ENCODE measurements at places on chromosomes 7 and 10. TPM values are rescaled to one million over a fixed set of nuclear protein-coding genes. Genes with fewer than 3 reads are reported as not detected.

- DNase-seq, result no peak
Measured at GRCh38 chr10:57338823-57339558, 928.7 kb downstream of the IPMK start.

GRCh38 chr7:42976371-42976770 lies 44.2 kb downstream of the MRPL32 start:
- DNase-seq, result no peak

DNA sequence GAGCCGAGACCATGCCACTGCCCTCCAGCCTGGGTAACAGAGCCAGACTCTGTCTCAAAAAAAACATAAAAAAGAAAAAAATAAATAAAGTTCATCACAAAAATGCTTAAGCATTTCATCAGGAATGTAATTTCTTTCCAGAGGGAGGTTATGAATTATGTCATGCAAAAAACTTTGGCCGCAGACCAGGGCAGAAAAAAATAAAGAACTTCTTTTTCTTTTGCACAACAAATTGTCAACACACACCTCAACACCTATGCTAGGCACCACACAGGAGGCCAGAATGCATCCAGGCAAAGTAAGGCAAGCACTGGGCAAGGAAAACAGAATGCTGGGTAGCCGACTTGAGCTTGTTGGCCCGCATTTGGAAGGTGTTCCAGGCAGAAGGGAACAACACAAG lies 3.9 kb downstream of the C10orf62 start:
- DNase-seq, result no peak

DNA sequence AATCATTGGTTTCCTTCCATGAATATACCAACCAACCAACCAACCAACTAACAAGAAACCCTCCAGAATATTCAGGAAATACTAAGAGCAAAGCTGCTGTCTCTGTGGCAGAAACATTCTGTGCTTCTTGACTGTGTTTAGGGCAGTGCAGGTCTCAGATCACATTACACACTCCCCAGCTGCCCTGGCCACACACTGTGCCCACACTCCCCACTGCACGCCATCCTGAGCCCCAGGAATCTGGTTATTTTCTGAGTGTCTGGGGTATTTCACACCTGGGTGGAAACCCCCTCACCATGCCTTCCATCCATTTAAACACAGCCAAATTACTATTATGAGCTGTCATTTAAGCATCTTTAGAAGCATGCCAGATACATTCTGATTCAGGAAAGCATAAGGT lies 183.7 kb upstream of the ANK3 start:
- DNase-seq, result no peak

GRCh38 chr10:20089879-20090278 lies 273.6 kb downstream of the PLXDC2 start:
- no peak for DNase-seq

GRCh38 chr10:72702868-72703581 lies 11.1 kb downstream of the MCU start:
- no peak for DNase-seq

Gene GRIFIN
- not detected for total RNA-seq

DNA sequence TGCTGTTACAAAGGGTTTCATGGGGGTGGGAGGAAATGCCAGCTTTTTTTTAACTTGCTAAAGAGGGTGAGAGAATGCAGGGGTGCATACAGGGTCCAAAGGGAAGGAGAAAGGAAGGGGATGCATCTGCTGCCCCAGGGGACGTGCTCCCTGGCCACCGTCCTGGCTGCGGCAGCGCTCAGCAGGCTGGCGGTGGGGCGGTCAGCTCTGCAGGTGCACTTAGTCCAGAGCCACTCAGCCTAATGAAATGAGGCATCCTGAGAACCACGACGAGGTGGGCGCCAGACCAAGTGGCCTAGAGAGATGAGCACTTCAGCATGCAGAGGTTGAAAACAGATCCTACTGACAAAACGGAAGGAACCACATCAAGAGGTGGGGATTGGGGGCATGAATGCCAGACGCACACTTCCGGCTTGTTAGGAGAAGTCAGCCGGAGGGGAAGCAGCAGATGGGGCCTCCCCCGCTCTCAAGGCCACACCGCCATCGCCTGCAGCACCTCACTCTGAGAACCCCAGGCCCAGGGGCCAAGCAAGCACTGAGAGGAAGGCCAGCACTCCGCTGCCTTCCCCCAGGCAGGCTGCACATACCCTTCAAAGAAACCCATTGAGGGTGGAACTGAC lies 94.5 kb downstream of the MAD1L1 start:
- no peak for DNase-seq

GRCh38 chr7:11436773-11437524 lies 395.0 kb downstream of the THSD7A start:
- no peak for DNase-seq

Gene HHEX
- 40.4 TPM for total RNA-seq

GRCh38 chr10:30943451-30943850 lies 88.2 kb downstream of the ZNF438 start:
- no peak for DNase-seq

Gene MAT1A
- not detected for total RNA-seq

DNA sequence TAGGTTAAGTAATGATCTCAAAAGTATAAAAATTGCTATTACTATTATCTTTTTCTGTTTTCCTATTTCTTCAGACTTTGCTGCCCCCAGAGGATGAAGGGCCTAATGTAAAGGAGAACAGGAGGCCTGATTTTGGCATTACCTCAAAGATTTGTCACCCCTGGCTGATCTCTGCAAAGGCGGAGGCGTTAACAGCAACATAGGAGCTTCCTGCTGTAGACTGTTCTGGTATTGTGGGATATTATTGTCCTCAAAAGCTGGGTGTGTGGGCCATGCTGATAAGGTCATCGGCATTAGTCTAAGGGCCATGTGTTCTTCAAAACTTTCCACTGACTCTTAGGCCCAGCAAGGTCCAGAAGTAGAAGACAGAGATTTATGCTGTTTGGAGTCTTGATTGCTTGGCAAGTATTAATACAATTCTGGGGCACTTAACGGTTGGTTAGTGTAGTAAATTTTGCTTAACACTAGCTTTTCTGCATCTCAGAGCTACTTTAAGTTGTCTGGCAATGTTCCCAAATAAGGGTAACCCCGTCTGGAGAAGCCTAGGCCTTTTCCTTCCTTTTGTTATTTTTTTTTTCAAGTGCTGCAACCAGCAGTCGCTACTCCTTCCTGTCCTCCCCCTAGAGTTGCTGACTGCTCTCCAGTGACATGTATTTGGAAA lies 14.0 kb upstream of the ENTPD1 start:
- peak; percentile 64 for DNase-seq

DNA sequence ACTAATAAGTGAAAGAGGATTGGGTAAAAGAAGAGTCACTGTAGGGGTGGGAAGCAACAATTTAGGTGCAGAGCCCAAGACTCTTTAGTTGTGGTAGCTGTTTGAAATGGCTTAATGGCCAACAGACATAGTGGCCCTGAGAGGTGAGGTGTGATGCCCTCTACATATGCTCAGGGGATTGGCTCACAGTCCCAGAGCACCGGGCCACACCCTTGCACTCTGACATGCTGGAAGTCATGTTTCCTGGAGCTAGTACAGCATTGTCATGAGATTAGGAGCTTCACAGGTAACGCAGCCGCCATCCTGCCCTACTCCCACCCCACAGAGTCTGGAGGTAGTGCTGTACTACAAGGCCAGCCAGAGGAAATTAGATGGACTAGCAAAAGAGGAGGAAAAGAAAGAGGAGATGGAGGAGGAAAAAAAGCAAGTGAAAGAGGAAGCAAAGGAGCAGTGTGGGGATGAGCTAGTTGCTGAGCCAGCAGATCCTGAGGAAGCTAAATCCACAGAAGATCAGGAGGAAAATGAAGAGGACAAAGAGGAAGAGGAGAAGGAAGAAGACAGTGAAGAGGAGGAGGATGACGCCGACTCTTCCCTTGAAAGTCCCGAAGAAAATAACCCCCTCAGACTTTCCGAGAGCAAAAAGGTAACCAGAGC lies 14.8 kb upstream of the FLNC start:
- DNase-seq, result no peak

DNA sequence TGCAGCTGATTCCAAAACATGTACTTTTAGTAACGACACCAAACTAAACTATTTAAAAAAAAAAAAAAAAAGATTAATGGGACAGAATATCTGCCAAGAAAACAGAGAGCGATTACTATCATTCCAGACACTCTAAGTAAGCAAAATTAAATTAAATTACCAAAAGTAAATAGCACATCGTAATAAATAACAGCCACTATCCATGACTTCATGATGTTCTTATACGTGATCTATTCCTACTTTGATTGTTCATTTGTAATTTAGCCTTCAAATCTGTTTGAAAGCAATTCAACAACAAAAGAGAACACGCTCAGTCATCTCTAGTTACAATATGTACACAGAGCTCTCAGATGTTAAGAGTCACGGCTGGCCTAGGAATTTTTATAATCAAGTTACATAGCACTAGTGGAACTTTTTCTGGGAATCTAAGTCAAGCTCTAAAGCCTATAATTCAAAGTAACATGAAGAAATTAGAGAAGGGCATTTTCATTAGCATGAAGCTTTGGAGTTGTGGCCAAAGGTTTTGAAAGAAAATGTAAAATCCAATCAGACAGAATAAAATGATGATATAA lies 241.7 kb upstream of the NEBL start:
- no peak for DNase-seq

DNA sequence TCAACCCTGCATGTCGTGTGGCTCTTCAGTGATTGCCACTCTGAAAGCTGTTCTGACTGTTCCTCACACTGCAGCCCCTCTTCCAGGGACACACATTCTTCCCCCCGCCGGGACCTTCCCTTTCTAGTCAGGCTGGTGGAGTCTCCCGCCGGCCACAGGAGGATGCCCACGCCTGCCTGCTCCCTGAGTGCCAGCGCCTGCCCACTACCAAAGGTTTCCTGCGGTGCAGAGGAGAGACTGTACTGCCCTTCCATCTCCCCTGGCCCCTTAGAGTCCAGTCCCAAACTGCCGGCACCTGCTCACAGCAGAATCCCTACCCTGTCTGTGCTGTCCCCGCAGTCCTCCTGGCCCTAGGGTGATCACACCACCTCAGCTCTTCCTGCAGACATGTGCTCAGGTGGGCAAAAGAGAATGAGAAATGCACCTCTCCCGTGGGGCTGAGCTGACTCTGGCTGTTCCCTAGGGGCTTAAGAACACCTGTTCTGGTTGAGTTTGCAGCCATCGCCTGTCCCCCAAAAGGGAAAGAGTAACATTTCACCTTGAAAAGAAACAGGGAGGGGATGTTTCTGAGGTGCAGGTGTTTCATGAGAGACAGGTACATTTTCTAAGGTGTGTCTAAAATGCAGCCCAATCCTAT lies 1.4 kb downstream of the PODXL start:
- DNase-seq, result no peak

GRCh38 chr10:49139028-49139845 lies 5.4 kb upstream of the FAM170B start:
- DNase-seq, result no peak

- no peak for DNase-seq
Measured at GRCh38 chr7:96686305-96686704, 23.3 kb downstream of the SEM1 start.

DNA sequence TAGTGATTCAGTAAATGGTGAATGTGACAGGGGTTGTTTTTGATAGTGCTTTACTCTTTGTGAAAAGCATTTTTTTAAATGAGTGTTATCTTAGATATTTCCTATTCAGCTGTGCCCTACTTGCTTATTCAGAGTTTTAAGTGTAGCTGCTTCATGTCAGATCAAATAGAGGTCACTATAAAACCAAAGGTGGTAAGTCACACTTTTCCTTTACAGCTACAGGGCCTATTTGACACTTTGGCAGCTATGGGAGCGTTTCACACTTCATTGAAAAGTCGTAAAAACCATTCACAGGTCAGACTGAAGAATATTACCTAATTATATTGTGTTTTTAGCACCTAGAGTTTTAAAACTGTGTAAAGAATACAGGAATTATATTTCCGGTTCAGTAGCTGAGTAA lies 67.3 kb downstream of the ANKIB1 start:
- no peak for DNase-seq

GRCh38 chr7:83684928-83685327 lies 36.0 kb upstream of the SEMA3E start:
- DNase-seq, result no peak

DNA sequence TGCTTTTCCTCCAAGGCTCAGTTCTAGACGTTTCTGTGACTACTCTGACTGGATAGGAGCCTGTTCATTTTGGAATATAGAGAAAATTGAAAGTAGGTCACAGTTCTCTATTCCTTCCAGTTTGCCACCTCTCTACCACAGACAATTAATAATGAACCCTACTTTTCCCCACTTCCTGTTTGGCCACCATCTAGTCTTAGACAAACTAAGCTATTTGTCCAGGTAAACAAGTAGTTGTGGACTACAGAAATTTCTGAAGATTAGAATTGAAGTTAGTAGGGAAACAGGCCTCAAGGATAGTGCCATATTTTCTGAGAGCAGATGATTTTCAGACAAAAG lies 87.0 kb downstream of the AUTS2 start:
- no peak for DNase-seq

- DNase-seq, result peak; percentile 52
Measured at GRCh38 chr7:100676501-100677306, 3.2 kb downstream of the GNB2 start.

DNA sequence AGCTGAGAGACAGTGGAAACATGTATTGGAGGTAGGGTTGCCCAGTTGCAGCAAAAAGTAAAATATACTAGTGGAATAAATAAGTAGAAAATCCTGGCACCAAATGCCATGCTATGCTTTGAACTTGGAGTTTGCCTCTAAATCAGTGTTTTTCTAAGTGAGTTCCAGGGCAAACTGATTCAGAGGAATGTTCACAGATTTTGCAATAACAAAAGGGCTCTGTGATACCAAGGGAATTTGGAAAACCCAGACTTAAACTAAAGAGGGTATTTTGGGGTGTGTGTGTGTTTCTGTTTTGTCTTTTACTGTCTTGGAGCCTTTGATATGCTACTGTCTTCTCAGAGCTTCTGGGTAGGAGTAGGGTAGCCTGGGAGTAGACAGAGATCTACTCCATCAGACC lies 39.9 kb downstream of the SLC26A4 start:
- DNase-seq, result no peak

Gene SUN3
- not detected for total RNA-seq

DNA sequence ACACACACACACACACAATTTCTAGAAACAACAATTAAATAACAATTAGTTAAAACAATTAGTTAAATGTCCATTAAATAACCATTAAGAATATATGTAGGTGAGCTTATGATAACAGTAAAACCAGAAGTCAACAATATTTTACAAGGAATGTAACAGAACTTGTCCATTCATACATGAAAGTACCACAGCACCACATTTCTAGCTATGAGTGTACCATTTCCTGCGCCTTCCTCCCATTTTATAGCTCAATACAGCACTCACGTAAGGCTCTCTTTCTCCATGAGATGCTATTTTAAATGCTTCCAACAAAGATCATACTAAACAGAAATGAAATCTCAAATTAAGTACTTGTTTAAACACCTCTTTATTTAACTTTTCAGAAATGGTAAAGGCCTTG lies 367.3 kb upstream of the ZWINT start:
- no peak for DNase-seq

Gene VGF
- total RNA-seq, result not detected

- peak; percentile 87 for DNase-seq
Measured at GRCh38 chr10:100562008-100562672, 26.4 kb downstream of the HIF1AN start.

Gene SPDYE11
- not detected for total RNA-seq

GRCh38 chr10:126454045-126454751 lies 65.9 kb upstream of the ADAM12 start:
- DNase-seq, result no peak

Gene NME8
- 1.7 TPM for total RNA-seq

Gene ZP3
- total RNA-seq, result 4.3 TPM
